HCT116 (cell line): ENCODE measurements at places on chromosomes 13 and 19.

- DNase-seq, result no peak
Measured at GRCh38 chr13:43143591-43143990, 120.2 kb downstream of the DNAJC15 start.

DNA sequence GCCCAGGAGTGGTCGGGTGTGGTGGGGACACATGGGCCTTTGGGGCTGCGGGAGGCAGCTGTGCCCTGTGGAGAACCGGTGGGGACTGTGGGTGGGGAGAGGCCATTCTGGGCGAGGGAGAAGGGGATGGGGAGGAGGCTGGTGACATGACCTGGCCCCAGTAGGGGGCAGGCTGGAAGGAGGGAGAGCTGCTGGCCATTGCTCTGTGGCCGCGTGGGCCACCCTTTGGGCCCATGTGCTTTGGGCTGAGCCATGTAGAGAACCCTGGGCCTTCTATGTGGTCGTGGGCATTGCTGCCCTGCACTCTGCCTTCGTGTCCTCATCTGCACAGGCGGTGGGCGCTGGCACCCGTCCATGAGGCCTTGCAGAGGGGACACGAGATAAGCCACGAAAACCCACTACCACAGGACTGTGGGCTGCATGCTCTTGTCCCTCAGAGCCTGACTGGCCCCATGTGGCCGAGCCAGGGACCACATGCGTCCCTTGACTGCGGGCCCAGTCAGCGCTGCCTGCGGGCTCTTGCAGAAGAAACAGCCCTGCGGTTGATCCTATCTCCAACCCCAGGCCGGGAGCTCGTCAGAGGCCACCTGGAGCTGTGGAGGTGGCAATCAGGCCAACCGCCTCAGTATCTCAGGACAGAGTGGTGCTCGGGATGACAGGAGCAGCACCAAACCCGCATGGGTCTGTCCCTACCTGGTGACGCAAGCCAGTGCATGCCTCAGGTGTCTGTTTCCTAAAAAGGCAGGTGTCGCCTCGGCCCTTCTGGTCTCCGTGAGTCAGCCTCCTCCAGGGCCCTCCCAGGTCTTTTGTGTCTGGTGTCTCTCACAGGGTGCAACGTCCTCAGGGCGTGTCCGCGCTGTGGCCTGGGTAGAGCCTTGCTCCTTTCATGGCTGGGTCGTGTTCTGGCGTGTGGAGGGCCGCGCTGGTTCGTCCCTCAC, 14.3 kb downstream of the FZR1 start:
- DNase-seq, result no peak

DNA sequence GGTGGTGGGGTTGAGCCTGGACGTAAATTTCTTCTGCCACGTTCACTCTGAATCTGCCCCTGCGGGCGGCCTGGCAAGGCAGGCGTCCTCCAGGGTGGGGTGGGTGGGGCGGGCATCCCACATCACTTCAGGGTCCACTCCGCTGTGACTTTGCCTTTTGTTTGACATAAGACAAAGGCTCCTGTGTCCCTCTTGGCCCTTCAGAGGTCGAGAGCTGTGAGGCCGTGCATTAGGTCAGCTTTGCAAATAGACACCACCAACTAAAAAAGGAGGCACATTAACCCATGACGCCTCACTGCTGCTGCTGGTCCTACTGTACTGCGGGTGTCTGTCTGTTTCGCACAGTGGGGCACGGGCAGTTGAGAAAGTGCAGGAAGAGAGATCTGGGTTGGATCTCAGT, 10.5 kb upstream of the ZNF536 start:
- DNase-seq, result no peak

- DNase-seq, result no peak
Measured at GRCh38 chr13:60727140-60727539, 330.1 kb downstream of the TDRD3 start.

GRCh38 chr13:32515246-32515645, 23.3 kb downstream of the N4BP2L2 start:
- DNase-seq, result no peak

DNA sequence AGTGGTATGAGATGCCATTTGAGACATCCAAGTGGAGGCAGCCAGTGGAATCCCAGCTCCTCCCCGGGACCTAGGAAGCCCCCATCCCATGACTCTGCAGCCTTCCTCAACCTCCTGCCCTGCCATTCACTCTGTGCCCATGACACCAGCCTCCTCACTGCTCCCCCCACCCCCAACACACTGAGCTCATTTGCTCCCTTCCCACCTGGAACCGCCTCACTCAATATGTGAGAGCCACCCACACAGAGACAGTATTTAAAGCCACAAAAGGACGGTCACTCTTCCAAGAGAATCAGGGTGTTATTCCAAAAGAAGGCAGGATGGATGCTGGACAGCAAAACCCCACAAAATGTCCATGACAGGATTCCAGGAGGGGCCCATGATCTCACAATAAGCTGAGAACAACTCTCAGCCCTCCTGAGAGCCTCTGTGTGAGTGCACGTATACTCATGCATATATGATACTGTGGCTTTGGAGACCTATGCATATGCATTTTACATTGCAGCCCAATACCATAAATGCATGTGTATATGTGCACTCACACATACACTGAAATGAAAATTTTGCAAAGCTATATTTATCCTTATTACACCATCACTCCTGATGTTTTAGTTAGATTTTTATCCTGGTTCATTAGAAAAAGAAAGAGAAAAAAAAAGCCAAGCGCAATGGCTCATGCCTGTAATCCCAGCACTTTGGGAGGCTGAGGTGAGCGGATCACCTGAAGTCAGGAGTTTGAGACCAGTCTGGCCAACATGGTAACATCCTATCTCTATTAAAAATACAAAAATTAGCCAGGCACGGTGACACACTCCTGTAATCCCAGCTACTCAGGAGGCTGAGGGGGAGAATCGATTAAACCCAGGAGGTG, 10.8 kb upstream of the RANBP3 start:
- DNase-seq, result no peak

DNA sequence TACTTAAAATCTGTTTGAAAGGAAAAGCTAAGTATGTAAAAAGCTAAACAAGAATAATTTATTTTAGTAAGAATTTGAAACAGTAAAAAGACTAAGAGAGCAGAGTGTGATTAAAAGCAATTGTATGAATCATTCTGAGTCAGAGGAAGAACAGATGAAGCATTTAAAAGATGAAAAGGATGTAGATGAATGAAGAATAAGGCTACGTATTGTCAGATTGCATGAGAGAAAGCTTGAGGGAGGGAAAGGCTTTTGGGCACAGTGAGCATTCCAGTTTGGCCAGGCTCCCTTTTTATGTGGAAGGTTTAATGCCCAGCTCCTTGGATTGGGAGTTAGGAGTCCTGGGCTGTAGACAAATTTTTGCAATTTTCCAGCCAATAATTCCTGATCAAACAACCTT, 117.7 kb downstream of the FREM2 start:
- DNase-seq, result no peak

DNA sequence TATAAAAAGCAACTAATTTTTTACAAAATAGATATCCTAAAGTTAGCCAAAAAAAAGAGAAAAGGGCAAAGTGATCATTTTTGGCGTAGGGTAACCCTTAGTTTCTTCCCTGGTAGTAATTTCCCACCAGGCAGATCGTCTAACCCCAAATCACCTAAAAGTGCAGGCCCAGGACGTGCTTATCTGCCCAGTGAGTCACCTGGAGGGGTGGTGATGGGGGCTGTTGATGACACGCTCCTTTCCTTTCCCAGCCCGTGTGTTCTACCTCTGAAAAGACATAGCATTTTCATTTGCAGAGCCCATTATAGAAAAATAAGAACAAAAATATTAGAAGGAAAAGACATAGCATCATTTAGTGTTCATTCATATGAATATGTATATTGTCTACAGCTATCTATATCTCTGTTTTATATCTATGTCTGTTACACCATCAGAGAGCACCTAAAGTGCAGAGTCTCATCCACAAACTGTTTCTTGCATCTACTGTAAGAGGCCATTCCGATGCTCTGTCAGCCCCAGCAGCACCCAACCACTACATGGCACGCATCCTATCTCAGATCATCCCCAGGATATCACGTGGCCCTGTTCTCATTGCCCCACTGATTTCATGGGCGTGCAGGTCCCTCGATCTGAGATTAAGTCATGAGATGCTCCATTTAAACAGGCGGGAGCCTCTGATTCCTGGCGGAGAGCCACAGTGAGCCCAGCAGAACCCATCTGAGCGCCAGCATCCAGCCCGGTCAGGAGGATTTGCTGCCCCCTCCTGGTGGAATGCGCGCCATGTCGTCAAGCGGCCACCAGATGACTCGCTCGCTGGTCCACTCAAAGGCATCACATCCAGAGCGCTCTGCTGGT, 8.5 kb upstream of the LILRB3 start:
- DNase-seq, result peak; percentile 81

DNA sequence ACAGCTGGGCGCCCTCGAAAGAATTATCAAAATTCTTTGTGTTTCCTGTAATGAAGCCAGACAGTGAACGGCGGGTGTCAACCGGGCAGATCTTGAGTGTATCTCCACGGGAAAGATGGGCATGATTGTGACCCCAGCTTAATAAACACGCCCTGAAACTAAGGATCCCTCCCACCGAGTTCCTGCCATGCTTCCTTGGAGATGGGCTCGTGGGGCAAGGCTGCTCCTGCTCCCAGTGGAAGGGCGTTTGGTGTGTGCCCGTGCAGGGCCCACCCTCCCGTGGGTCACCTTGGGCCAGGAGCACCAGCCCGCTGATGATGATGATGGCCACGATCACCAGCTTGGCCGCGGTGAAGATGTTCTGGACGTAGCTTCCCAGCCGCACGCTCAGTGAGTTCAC, 7.4 kb downstream of the SLC7A9 start:
- no peak for DNase-seq

GRCh38 chr19:45103156-45103507, 10.2 kb downstream of the PPP1R37 start:
- DNase-seq, result no peak

DNA sequence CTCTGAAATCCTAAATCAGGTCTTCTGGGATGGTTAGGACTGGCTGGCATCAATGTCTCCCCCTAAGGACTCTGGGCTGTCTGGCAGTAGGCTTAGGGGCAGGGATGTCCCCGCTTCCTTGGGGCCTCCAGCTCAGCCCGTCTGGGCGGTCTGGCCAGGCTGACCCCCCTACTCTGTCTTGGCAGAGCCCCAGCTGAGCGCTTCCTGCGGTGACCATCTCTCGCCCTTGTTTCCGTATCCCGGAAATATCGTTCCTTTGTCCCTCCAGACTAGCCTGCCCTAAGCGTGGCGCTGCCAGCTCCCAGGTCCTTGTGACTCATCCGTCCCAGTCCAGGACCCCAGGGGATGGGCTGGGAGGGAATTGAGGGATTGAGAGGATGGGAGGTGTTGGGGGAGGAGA, 11.3 kb downstream of the GTPBP3 start:
- no peak for DNase-seq

GRCh38 chr19:57037556-57037955, 82.2 kb upstream of the USP29 start:
- DNase-seq, result no peak

GRCh38 chr13:111525320-111526118, 205.1 kb downstream of the TEX29 start:
- DNase-seq, result no peak

- DNase-seq, result no peak
Measured at GRCh38 chr13:96934889-96935489, 59.3 kb downstream of the OXGR1 start.

DNA sequence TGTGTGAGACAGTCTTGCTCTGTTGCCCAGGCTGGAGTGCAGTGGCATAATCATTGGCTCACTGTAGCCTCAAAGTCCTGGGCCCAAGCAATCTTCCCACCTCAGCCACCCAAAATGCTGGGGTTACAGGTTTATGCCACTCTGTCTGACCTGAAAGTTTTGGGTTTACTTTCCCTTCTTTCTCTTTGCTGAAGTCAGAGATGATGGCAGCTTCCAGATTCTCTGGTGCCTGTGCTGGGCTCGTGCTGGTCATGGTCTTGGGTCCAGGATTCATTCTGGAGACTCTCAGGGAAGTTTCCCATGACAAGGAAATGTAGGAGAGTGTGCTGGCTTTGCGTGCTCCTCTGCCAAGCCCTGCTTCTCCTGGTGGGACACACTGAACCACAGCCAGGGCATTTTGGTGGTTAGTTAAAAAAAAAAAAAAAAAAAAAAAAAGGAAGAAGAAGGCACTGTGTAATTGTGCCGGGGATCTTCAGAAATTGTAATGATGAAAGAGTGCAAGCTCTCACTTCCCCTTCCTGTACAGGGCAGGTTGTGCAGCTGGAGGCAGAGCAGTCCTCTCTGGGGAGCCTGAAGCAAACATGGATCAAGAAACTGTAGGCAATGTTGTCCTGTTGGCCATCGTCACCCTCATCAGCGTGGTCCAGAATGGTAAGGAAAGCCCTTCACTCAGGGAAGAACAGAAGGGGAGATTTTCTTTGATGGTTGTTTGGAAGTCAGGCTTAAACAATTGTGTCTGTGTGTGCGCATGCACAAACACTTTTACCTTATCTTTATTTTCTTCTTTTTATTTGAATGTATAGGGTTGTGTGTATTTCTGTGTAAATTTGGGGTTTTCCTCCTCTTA, at the start of gene ALOX5AP:
Gene ALOX5AP (plus strand): TSS at position 519 of the 847 bp plus-strand sequence. CDS start 63 bp downstream, at position 582.
- no peak for DNase-seq

DNA sequence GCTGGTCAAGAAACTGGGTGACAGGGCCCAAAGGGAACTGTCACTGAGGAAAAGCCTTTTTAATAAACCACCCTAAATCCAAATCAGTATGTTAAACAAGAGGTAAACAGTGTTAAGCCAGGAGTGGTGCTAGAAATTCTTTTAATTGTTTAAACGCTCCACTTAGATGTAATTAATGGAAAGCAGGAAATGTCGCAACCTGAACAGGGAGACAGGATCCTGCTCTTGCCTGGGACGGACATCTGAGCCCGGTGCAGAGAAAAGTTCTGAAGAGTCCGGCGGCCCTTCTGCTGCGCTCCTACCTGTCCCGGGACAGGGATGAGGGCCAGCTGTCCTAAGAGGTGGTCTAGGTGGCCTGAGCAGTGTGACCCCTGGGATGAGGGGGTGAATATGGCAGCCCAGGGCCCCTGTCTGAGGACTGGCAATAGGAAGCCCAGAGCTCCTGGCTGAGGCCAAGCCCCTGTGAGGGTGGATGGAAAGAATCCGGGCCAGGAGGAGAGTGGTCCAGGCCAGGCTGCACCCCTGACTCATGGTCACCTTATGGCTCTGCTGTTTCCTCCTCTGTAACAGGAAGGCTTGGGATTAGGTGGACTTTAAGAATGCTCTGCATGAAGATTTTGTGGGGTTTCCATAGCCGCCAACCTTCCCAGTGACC, 112.8 kb upstream of the GJB6 start:
- DNase-seq, result no peak
